ENCODE measurements at places on chromosomes 5 and 9.
A peak's percentile ranks its signal among the peaks of the same experiment; 100 is the strongest.

GRCh38 chr9:122991370-122991830 lies 42.1 kb upstream of the GPR21 start:
- DNase-seq = peak; percentile 91

GRCh38 chr9:74783408-74783807 lies 104.3 kb downstream of the TRPM6 start:
- peak; percentile 89 for DNase-seq

- DNase-seq = no peak
These were observed 56.9 kb upstream of the GALNT10 start for GRCh38 chr5:154133591-154133990.

DNA sequence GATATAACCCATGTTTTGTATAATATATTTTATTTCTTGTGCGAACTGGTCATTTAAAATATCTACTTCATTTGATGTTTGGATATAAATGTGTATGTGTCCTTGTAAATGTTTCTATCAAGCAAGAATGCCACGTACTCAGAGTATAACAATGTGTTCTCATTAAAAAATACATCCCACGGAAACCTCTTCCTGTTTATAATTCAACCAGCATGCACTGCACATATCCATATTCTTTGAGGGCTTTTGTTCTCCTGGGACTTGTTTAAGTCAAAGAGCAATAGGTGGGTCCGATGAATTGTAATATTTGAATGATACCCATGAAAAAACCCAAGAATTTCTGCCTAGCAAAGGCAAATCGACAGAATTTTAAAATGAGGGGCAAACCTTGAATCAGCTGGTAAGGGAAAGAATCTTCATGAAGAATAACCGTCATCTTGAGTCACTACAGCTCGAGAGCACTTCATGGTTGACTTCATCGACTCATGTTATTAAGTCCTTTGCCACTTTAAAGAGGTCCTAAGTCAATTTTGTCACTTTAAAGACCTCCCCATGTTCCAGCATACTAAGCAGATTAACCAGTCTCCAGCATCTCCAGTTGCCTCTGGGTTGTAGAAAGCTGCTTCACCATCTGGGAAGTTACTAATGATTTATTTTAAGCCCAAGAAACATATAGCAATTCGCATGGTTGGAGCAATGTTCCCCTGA lies 80.6 kb downstream of the NPR3 start:
- DNase-seq = peak; percentile 59

- DNase-seq = peak; percentile 12
These were observed 2.1 kb downstream of the ARHGEF37 start for GRCh38 chr5:149583394-149583793.

- DNase-seq = no peak
These were observed at the start of gene TOR4A for GRCh38 chr9:137277329-137278041. Gene TOR4A, plus strand, starts transcription at chr9:137277726. Its CDS starts 964 bp downstream, at chr9:137278690.

- peak; percentile 84 for DNase-seq
These were observed 340.5 kb downstream of the ARHGEF28 start for GRCh38 chr5:73966451-73966850.

DNA sequence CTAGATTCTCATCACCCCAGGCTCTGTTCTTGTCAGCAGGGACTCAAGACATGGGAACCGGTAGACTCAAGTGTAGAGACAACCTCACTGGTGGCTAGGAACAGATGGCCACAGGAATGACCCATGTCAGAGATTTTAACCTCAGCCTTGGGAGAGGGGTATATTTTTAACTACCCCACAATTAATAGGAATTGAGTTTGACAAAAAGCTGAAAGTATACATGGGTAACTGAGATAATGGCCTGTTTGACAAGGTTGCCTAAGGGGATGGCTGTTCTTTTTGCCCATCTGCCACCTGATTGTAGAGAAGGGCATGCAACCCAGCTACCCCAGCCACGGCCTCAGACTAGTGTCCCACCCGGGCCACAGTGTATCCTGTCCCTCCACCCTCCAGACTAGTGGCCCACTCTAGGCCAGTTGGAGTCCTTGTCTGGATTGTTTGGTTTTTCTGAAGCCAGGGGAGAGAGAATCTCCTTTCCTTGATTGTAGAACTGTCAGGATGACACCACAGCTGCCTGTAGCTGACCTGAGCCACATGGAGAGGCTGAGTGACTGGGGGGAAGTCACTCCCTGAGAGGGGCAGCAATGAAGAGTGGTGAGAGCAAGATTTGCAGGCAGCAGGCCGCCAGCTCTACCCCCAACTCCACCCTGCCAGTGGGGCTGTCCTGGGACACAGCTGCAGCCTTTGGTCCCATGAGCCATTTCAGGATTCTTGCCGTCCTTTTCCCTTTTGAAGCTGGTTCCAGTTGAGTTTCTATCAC lies 14.6 kb upstream of the ANGPTL2 start:
- no peak for DNase-seq

DNA sequence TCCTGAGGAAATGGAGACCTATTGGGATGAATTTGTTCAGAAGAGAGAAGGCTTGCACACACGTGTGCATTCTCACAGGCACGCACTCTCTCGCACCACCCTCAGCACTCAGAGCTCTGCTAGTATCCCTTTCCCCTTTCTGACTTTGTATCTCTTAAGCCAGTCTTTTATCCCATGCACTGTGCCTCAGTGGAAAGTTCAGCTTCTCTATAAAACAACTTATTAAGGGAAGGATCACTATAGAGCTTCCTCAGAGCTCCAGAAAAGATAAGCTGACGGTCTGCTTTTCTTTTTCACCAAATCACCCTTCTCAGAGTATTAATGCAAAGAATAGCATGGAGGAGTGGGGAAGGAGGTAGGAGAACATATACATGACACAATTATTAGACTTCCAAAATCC lies 207.8 kb downstream of the ENC1 start:
- no peak for DNase-seq

DNA sequence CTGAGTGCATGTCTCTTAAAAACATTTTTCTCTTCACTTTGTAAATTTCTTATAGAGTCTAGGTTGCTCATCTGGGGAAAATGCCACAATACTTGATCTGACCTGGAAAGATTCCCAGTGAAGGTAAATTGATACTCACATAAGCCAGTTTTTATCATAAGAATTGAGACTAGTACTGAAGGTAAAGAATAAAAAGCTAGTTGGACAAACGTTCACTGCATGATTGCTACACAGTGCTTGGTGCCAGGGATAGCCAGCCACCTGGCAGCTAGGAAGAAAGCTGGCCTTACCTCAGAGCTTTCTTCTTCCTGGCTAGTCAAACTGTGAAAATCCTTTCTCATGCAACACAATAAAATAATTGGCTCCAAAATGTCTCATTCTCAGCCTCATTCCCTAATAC lies 77.1 kb downstream of the MUSK start:
- DNase-seq = peak; percentile 48

DNA sequence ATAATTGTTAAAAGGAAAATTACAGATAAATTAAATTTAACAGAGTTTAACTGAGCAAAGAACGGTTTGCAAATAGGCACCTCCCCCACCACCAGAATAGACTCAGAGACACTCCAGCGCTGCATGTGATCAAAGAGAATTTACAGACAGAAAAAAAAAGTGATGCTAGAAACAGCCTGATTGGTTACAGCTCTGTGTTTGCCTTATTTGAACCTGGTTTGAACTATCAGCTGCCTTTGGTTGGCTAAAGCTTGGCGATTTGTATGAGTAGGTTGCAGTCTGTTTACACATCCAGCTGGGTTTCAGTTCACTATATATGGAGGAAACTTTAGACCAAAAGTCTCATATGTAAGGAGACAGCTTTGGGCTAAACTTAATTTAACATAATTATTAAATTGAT lies 249.1 kb downstream of the ENC1 start:
- no peak for DNase-seq

DNA sequence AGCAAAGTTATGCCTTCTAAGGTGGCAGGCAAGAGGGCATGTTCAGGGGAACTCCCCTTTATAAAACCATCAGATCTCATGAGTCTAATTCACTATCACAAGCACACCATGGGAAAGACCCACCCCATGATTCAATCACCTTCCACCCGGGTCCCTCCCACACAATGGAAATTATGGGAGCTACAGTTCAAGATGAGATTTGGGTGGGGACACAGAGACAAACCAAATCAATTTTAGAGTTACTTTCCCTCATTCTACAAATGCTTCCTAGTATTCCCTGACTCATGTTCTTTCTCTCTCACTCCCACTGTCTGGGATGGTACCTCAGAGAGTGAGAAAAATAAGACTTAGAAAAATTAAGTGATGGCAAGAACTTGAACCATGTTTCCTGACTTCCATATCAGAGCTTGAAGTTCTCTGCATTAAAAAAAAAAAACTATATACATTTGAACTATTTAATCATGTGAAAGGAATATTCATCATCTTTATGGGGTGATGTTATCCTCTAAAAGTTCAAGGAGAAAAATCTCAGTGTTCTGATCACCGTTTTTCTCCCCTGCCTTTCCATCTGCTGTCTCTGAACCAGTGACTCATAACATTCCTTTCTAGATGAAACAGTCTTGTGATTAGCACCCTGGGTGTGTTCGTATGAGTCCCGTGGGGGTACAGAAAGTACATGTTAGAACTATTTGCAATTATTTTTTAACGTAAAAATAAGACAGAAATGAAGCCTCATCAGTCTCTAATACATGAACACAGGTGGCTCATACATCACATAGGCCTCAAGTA lies 282.9 kb downstream of the SLF1 start:
- peak; percentile 47 for DNase-seq

Data from M059J (cell line).